ENCODE measurements at places on chromosomes 6 and 20.

- DNase-seq, result no peak
Observed at GRCh38 chr6:46863791-46864190, 57.9 kb downstream of the ADGRF5 start.

DNA sequence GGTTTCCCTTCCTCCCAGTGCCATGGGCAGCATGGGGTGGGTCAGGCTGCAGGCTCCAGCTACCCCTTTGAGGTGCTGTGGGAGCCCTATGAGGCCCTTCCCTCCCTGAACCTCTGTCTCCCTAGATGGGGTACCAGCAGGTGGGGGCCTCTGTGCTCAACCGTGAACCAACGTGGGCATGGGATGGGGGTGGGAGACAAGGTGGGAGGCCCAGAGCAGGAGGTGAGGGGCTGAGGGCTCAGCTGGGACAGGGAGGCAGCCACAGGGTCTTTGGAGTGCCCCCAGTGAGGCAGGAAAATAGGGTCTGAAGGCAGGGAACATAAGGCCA lies 33.3 kb downstream of the SUN5 start:
- no peak for DNase-seq

DNA sequence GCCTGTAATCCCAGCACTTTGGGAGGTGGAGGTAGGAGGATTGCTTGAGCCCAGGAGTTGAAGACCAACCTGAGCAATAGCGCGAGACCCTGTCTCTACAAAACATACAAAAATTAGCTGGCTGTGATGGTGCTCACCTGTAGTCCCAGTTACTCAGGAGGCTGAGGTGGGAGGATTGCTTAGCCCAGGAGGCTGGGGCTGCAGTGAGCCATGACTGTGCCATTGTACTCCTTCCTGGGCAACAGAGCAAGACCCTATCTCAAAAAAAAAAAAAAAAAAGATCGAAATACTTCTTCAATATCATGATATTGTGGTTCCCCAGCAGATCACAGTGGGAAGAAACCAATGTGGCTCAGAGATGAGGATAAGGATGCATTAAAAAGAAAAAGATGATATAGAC lies 47.6 kb downstream of the SOBP start:
- DNase-seq, result no peak

- peak; percentile 73 for DNase-seq
Observed at GRCh38 chr6:10759312-10759839, 11.8 kb downstream of the TMEM14B start.

DNA sequence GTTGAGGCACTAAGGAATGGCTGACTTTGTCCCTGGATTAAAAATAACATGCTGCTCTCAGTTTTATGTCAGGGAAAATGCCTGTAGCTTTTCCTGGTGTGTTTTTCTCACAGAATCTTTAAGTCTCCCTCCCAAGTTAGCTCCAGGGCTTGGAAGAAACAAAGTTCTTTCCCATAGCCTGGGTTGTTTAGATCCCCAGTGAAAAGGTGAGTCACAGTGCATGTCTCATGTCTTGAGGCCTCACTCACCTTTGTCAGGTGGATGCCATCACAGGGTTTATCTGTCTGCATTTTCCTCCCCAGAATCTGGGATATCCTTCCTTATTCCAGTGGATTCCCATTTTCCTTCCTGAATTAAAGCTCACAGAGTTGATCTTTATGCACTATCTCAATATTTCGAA lies 722.4 kb downstream of the GRIK2 start:
- no peak for DNase-seq

DNA sequence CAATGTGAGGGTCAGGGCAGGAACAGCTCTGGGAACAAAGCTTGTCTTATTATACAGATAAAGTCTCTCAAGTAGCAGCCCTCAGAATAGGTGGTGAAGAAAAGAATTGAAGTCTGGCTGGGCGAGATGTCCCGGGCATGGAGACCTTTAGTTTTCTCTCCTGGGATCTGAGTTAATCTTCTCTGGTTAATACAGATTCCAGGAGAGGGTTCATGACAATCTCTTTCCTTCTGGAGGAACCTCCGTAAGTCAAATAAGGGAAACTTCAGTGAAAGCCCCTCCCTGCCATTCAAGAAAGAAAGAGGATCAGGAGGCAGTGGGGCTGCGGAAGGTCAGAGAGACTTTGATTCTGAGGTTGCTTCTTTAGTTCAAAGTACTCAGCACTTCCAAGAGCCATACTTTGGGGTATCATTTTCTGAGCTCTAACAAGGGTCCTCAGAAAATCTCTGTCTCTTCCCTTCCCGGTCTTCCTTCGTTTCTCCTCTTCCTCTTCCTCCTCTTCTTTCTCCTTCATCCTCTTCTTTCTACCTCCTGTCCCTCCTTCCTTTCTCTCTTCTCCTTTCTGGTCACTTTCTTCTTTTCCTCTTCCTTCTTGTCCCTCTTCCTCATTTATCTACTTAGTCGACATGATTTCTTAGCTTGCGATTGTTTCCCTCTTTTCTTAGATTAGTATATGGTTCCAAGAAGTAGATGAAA lies 4.6 kb upstream of the ZNF184 start:
- DNase-seq, result no peak

GRCh38 chr20:24746351-24746685 lies 202.8 kb upstream of the CST7 start:
- DNase-seq, result no peak

- no peak for DNase-seq
Observed at GRCh38 chr6:37054171-37054570, 48.7 kb downstream of the FGD2 start.

- peak; percentile 57 for DNase-seq
Observed at GRCh38 chr6:71228461-71229041, 60.1 kb upstream of the OGFRL1 start.

DNA sequence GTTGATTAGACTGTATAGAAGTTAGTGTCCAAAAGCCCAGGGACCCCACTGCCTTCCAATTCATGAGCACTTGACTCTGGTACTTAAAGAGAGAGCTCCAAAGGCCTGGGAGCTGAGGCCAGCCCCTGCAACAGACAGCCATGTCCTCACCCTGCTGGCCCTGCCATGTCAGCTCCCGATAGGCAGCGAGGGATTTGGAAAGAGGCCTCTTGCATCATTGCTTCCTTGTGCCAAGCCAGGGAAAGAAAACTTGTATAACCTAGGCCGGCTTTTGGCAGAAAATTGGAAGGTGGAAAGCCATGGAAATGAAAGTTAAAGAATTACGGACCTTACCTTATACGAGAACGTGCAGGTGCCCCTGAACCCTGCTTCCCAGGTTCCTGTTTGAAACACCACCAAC lies 8.4 kb upstream of the PCK1 start:
- no peak for DNase-seq

DNA sequence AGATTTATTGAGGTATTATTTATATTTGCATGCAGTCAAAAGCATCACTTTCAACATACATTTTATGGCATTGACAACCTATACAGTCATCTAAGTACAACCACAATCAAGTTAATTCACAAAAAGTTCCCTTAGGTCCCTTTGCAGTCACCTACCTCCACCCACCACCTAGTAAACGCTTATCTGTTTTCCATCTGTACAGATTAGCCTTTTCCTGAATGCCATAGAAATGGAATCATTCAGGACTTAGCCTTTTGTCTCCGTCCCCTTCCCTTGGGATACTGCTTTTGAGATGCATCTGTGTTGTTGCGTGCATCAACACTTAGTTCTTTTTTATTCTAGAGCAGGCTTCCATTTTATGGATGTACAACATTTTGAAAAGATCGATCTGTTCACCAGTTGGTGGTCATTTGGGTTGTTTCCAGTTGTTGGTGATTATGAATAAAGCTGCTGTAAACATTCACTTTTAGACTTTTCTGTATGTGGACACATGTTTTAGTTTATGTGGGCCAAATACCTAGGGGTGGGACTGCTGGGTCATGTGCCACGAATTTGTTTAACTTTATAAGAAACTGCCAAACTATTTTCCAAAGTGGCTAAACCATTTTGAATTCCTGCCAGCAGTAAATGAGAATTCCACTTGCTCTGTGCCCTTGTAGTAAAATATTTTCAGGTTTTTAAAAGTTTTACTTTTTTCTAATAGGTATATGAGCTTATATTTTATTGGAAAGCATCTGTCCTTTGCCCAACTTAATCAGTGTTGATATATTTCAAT lies 17.6 kb upstream of the IFNGR1 start:
- DNase-seq, result no peak

- DNase-seq, result no peak
Observed at GRCh38 chr20:60680554-60680953, 571.5 kb upstream of the CDH4 start.

DNA sequence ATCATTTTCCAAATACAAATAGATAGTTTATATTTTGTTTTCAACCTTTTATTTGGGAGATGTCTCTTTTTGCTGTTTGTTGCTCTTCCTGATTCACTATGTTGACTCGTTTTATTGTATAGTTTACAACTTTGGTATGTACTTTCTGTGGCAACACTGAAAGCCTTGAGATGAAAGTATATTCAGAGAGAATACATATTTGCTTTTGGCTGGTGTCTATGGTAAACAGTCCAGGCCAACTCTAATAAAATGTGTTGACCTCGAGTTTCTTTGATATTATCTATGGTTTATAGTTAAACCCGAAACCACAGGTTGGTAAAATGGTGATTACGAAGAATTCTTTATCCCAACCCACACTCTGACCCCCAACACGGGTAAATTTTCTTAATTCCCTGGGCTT lies 919.6 kb upstream of the MAP3K7 start:
- DNase-seq, result no peak

DNA sequence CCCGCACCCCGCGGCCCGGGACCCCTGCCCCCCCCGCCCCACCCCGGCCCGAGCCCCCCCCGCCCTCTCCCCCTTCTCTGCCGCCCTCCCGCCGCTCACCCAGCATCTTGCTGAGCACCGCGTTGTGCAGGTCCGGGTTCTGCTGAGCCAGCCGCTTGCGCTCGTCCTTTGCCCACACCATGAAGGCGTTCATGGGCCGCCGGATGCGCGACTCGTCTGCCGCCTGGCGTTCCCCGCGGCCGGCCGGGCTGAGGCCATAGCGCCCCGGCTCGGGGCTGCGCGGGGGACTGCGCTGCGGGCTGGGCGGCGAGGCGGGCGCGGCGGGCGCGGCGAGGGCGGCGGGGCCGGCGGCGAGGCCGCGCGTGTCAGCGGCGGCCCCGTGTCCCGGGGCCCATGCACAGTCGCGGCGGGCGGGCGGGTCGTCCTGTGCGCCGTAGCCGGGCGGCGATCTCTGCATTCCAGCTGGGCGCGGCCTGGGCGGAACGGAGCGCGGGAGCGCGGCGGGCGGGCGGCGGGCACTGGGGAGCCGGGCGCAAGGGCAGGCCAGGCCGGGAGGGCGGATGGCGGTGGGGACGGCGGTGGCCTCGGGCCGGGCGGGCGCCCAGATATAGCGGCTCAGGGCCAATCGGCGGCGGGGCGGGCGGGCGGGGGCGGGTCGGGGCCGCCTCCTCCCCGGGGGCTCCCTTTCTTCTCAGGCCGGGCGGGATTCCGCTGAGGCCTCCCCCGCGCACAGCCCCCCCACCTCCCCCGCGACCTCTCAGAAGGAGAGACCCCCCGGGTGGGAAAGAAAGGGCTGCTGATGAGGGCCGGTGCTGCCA lies at the start of gene SOX18:
SOX18 (minus strand) TSS at position 580 of the 818 bp plus-strand sequence; CDS start at position 457, 123 bp downstream.
- no peak for DNase-seq

DNA sequence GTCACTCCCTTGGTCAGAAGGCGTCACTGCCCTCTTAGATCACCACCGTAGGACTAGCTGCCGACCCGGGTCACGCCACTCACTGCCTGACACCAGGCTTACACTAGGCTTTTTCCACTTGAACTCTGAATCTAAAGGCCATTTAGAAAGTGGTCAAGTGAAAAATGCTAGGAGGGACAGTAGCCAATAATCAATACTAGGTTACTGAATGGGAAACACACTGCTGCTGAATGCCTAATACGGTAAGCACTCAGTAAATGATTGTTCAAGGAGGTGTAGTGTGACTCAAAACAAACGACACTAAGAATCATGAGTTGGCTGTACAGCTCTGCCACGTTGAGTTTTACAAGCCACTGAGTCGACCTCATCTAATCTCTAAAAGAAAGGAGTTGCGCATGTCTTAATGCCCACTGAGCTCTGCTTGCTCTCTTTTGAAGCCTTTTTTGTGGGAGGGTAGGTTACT lies 760 bp upstream of the IBTK start:
- no peak for DNase-seq

- no peak for DNase-seq
Observed at GRCh38 chr6:55774286-55775028, 100.9 kb downstream of the BMP5 start.

GRCh38 chr6:90859612-90860011 lies 272.7 kb upstream of the MAP3K7 start:
- no peak for DNase-seq

DNA sequence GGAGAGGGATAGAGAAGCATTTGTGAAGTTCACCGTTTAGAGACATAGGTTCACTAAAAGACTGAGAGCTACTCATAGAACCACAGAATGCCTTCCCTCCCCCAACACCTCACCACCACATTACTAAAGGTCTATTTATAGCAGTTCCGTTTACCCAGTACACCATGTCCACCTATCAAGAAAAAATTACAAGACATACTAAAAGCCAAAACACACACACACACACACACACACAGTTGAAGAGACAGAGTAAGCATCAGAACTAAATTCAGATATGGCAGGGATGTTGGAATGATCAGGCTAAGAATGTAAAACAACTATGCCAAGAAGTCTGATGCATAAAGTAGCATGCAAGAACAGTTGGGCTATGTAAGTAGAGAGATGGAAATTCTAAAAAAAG lies 52.3 kb downstream of the SLC22A3 start:
- no peak for DNase-seq

GRCh38 chr6:137845460-137845859 lies 21.6 kb upstream of the TNFAIP3 start:
- DNase-seq, result no peak

- no peak for DNase-seq
Observed at GRCh38 chr6:51983564-51983963, 103.8 kb downstream of the PKHD1 start.

DNA sequence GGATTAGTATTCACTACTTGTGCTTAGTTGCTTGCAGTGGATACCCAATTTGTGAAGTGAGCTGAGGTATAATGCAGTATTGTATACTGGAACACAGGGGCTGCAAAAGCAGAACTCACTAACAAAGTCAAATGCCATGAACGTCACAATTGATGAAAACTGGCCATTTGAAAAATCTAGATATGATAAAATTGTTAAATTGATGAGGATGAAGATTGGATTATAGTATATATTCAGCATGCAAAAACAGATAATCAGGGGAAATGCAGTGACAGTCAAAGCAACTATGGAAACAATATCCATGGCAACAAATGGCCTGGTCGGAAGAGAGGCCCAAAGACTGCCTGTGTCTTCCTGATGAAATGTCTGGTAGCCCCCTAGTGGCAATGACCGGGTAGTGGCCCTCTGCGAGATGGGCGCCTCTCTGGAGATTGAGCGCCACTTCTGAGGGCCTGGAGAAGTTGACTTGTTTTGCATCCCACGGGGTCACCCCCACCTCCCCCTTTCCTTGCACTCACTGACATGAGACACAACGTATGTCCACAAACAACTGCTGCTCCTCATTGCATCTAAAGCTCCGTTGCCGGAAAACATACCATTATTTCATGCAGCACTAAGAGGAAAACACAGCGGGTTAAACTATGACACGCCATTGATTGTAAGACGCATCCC lies 43.6 kb downstream of the C6orf15 start:
- DNase-seq, result peak; percentile 78
